ENCODE measurements at places on chromosomes 1 and 21.

DNA sequence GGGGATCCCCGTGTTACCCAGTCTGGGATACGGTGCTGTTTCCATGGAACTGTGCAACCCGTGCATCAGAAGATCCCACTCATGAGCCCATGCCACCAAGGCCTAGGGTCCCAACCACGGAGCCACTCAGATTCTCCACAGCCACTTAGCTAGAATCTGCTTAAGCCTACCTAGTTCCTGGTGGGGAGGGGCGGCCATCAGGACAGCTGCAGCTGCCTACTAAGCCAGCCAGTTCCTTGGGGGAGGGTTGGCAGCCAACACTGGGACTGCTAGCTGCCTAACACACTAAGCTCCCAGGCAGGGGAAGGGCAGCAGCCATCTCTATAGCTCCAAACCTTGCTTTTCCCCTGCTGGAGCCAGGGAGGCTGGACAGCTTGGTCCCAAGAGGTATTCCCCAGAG lies 549.2 kb upstream of the BRINP3 start:
- DNase-seq, result no peak

- peak; percentile 83 for DNase-seq
Measured at GRCh38 chr1:1164701-1165451, 8.8 kb upstream of the TTLL10 start.

DNA sequence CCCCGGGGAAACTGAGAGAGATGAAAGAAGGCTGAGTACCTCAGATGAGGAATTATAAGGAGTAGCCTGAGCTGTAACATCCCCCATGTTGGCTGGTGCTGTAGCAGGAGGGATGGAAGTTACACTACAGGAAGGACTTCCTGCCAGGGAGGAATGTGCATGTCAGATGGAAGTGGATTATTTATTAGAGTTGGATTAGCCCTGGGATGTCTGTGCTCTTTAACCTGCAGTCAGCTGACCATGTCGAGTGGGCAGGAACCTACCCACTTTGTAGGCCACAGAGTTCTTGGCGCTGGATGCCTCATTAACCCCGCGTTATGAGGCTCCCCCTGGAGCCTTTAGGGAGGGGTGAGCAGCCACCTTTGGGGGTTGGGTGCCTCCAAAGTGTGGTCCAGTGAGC lies 757 bp upstream of the SEMA4A start:
- DNase-seq, result no peak

- DNase-seq, result no peak
Measured at GRCh38 chr1:175499595-175500382, 243.6 kb downstream of the TNR start.

DNA sequence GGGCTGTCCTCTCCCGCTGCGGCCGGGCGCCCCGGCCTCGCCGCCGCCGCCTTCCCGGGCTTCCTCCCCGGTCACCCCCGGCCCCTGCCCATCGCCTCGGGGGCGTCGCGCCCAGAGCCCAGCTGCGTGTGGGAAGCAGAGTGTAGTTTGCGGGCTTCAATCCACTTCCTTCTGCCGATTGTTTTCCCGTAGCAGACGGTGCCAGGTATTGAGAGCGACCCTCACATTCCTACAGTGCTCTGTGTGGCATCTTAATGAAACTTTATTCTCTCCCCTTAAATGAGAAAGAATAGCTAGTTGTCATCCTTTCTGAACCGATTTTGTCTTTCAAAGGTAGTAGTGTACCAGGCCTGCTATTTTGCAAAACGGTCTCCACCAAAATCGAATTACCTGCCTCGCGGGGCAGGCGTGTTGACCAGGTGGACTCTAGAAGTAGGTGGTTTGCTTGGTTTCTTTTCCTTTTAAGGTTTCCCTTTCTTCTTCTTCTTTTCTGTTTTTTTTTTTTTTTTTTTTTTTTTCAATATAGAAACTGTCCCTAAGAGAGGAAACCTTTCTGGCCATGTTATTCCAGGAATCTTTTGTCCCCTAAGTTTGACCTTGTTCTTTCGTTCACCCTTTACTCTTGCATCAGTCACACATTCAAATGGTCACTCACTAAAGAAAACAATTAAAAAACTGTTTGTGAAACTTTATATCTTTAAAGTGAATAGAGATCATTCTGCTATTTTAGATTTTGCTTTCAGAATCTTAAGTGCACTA lies 881 bp downstream of the USP25 start:
- DNase-seq, result peak; percentile 45

DNA sequence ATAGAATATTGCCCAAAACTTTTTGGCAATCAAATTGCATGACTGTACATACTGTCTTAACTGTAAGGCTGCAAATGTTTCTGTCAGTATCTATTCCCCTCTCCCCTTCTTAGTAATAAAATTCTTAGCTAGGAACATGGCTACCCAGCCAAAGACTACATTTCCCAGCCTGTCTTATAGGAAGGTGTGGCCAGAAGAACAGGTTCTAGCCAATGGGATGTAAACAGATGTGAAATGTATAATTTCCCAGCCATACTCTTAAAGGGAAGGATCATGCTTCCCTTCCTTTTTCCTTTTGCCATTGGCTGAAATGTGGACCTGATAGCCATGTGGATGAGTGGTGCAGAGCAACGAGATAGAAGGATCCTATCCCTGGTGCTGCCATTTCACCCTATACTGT lies 7.0 kb upstream of the HIVEP3 start:
- peak; percentile 36 for DNase-seq
